RPMI7951 (cell line): ENCODE measurements at places on chromosomes 6 and 20. TPM values are rescaled to one million over a fixed set of nuclear protein-coding genes. Genes with fewer than 3 reads are reported as not detected.

- no peak for DNase-seq
Measured at GRCh38 chr20:57581202-57582028, 20.5 kb downstream of the PCK1 start.

DNA sequence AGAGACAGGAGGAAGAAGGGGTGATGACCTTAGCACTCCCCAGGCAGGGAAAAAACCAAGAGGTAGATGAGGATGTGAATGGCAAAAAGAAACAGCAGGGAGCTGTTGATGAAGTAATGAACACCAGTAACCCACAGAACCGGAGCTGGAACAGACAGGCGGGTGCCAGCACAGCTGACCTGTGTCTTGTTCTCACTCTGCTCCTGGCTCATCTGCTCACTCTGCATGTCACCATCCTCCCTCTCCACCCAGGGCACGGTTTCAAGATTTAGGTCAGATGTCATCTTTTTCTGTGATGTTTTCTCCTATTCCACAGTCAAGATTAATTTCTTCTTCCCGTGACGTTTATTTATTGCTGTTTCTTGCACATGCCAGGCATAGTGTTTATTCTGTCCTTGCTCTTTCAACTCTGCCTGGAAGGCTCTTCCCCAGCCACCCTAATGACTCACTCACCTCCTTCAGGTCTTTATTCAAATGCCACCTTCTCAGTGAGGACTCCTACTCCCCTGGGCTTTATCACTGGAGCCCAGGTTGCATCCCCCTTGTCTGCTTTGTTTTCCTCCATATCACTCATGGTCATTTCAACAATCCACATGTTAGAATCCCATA lies 164.5 kb upstream of the HDAC2 start:
- DNase-seq: no peak

GRCh38 chr6:3451498-3451897 lies 5.4 kb downstream of the SLC22A23 start:
- no peak for DNase-seq

DNA sequence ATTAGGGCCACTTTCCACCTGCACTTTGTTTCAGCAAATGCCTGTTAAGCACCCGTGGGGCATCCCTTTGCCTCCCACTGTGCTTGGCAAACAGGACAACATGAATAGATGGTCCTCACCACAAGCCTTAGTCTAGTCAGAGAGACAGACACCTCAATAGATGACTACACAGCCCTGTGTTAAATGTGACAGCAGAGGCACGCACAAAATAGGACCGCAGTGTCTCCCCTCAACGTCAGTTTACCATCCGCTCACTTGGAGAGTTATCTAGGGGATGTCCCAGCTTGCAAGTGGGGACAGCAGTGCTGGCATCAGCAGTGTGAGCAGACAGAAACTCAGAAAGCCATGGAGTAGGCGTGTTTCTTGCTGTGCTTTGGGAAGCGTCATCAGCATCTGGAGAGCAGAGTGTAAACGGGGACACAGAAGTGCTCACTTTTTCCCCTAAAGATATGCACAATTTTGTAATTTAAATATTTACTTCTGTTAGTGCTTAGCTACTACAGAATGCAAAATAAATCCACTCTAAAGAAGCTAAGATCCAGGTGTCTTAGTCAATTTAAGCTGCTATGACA lies 66.0 kb upstream of the TXNDC5 start:
- DNase-seq: no peak

DNA sequence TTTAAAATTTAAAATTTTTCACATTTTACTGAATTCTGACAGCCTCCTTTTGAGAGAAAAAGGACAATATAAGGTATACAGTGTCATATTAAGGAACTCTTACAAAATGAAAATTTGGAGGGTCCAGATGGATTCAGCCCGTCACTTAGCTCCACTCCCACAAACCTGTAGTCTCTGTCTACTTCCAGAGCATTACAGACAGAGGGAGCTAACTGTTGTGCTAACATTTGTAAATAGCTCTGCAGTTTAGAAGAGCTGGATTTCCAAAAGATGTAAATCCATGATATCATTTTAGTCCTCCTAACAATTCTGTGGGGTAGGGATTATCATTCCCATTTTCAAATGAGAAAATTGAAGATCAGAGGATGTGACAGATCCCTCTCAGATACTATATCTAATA lies 16.1 kb upstream of the SERINC3 start:
- no peak for DNase-seq

- DNase-seq: peak; percentile 29
Measured at GRCh38 chr6:128098000-128098581, 197.2 kb upstream of the THEMIS start.

GRCh38 chr6:151914484-151914883 lies 107.0 kb downstream of the ESR1 start:
- DNase-seq: peak; percentile 2

- DNase-seq: no peak
Measured at GRCh38 chr6:40075056-40075590, 140.9 kb upstream of the MOCS1 start.

DNA sequence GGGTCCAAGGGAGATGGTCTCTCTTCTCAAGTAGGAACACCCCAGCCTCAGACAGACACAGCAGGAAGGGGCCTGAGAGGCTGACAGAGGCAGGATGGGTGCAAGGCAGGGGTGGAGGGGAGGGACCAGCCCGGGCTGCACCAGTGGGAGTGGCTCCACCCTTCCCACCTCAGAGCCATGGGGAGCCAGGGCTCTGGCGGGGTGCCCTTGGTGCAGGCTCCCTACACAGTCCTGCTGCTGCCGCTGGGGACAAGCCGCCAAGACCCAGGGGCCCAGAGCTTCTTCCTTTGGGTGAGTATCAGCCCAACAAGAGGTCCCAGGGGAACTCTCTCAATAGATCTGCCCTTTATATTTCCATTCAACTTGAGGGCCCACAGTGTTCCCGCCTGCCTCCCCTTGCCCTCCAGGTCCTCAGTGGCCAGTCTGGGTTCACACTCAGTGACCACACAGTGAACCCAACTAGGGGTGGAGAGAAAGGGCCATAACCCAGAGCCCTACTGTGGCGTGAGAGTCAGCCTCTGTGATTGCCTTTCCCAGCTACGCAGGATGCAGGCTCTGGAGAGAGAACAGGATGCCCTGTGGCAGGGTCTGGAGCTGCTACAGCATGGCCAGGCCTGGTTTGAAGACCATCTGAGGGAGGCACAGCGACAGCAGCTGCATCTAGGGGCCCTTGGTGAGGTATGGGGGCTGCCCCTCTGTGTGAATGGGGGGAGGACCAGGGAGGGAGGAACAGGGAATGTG lies 592 bp downstream of the SAPCD1 start:
- DNase-seq: no peak

- no peak for DNase-seq
Measured at GRCh38 chr6:137970368-137970767, 103.3 kb downstream of the TNFAIP3 start.

- no peak for DNase-seq
Measured at GRCh38 chr6:109081516-109082187, 13.0 kb downstream of the SESN1 start.

DNA sequence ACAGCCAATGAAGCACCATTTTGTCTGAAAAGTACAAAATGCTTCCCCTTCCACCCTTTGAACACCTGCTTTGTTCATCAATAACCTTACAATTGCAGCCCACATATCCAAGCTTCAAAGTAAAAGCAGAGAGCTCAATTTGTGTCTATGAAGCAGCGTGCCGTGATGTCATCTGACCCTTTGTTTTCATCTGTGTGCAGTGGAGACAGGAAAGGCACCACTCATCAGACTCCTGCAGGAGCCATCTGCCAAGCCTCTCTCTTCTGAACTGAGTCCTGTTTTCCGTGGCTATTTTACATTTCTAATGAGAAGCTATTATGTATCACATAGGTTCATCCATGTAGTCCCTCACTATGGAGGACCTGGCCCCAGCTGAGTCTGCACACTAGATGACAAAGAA lies 7.5 kb upstream of the LY86 start:
- DNase-seq: no peak

DNA sequence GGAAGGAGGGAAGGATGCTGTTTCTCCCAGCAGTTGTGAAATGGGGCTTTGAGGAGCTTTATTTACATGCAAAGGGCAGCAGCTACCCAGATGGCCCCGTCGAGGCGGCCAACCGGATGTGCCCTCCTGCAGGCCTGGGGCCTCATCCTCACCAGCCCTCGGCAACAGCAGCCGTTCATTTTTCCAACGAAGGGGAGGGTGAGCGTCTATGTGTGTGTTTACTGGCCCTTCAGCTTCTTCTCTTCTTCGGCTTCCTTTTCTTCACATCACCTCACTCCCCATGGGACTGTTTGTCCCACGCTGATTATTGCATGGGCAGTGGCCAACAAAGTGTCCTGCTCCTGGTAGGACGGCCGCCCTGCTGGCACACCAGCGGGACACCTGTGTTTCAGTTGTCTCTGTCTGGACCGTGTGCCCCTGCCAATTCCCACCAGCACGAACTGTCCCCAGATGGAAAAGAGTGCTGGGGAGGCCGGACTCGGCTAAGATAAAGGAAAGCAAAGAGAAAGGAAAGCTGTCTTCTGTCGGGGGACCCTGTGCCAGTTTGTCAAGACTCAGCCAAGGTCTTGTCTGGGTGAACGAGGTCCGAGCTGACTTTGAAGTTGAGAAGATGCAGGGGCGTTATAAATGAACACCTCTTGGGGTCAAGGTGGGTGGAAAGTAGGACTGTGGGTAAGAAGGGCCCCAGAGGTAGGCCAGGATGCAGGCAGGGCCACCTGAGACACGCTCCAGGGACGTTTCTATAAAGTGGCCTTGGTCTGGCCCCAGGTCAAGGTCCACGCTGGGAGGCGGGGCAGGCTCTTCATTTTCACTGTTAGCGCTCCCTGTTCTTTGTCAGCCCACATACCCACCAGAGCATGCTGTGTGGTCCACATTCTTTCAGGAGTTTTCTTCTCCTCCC lies 57.0 kb downstream of the FAM50B start:
- no peak for DNase-seq

- DNase-seq: no peak
Measured at GRCh38 chr6:19159089-19159488, 678.1 kb upstream of the ID4 start.

- DNase-seq: no peak
Measured at GRCh38 chr6:126905917-126906316, 212.6 kb upstream of the RSPO3 start.

- DNase-seq: peak; percentile 76
Measured at GRCh38 chr6:56802584-56802983, 152.3 kb upstream of the BEND6 start.

PBOV1 gene
- total RNA-seq: not detected in 2 replicates

WFDC10B gene
- 0.88 and 3.5 TPM in 2 replicates for total RNA-seq

ATP9A gene
- 18.7 and 19.9 TPM in 2 replicates for total RNA-seq

C6orf15 gene
- total RNA-seq: not detected in 2 replicates

ATF6B gene
- 20.5 and 23.5 TPM in 2 replicates for total RNA-seq

ETV7 gene
- total RNA-seq: 0.24 and 0.39 TPM in 2 replicates

VWA7 gene
- 0.10 and 0.36 TPM in 2 replicates for total RNA-seq

PTPRK gene
- total RNA-seq: 56.7 and 69.4 TPM in 2 replicates

RSPH4A gene
- not detected in 2 replicates for total RNA-seq

HUS1B gene
- total RNA-seq: 0.36 and 0.98 TPM in 2 replicates

C2 gene
- not detected in 2 replicates for total RNA-seq
